Naive thymus-derived CD4-positive, alpha-beta T cell (primary cell): ENCODE measurements at places on chromosomes 6 and 20. TPM values are rescaled to one million over a fixed set of nuclear protein-coding genes. Genes with fewer than 3 reads are reported as not detected.
A peak's percentile ranks its signal among the peaks of the same experiment; 100 is the strongest.

Gene LST1
- 15.1 TPM for total RNA-seq

Gene ZNF341
- 6.0 and 6.1 TPM in 2 replicates for total RNA-seq

Gene COQ3
- total RNA-seq, result 2.2 TPM

Gene TCF21
- not detected for total RNA-seq

Gene CST1
- not detected in 2 replicates for total RNA-seq

Gene PERP
- 1.0 TPM for total RNA-seq

Gene SIGLEC1
- total RNA-seq, result 2.1 TPM

Gene RGS19
- total RNA-seq, result 23.6 TPM

Gene RAET1G
- total RNA-seq, result not detected

Gene ZNF165
- 0.18 and 0.41 TPM in 2 replicates for total RNA-seq

Gene TDP2
- 69.7 TPM for total RNA-seq

- no peaks in the 10 kb centered on the region for H3K36me3 ChIP-seq
- no peak overlapping the region for H3K4me3 ChIP-seq
- H3K27me3 ChIP-seq, result no peaks in the 10 kb centered on the region
- no peak overlapping the region for H3K27ac ChIP-seq
- H3K4me1 ChIP-seq, result no peaks in the 10 kb centered on the region
Measured at GRCh38 chr6:51618563-51618962, 468.9 kb downstream of the PKHD1 start.

DNA sequence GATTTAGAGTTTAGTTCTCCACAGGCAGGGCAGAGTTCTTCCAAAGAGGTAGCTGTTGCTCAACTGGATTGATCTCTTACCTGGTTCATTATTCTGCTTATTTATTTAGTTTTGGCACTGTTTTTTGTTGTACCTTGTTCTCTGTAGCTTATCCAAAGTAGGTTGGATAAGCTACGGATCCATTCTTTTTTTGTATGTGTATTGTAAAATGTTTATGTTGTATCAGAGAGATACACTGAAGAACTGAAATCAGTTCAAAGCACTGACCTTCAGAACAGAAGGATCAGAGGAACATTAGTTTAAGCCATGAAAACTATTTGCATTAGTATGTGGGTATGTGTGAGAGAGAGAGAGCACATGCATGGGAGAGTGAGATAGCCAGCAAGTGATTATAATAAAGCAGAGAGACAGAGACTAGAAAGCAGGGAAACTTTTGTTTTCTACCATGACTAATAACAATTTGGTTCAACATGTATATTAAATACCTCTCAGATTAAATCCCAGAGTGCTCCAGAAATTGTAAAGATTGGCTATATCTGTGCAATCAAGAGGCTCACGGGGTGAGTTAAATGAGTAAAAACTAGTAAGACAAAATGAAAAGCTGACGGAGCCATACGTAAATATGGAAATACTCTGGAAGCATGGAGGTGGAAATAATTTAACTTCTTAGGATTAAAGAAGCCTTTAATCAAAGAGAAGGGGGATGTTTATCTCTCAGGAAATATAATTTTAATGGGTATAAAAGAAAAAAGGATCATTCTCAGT, 40.2 kb downstream of the ITCH start:
- H3K4me3 ChIP-seq, result no peak overlapping the region
- no peaks in the 10 kb centered on the region for H3K36me3 ChIP-seq
- DNase-seq, result no peak
- H3K27me3 ChIP-seq, result no peaks in the 10 kb centered on the region
- H3K4me1 ChIP-seq, result peaks cover 28% of the 10 kb centered on the region

DNA sequence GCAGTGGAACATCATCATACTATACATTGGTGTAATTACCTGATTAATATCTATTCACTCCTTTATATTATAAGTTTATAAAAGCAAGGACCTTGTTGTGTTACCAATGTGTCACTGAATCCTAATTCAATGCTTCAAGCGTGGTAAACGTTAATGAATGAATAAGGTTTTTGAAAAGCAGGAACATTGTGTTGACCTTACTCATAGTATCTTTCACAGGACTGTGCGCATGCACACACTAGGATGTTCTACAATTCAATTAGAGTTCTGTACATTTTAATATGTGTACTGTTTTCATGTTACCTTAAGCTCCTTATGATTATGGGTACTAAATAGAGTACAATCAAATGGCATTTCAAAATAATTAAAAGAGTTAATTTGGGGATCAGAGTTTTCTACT, 578.5 kb downstream of the BMP2 start:
- no peak overlapping the region for H3K27ac ChIP-seq
- no peak for DNase-seq
- H3K27me3 ChIP-seq, result no peaks in the 10 kb centered on the region
- H3K4me1 ChIP-seq, result no peaks in the 10 kb centered on the region

DNA sequence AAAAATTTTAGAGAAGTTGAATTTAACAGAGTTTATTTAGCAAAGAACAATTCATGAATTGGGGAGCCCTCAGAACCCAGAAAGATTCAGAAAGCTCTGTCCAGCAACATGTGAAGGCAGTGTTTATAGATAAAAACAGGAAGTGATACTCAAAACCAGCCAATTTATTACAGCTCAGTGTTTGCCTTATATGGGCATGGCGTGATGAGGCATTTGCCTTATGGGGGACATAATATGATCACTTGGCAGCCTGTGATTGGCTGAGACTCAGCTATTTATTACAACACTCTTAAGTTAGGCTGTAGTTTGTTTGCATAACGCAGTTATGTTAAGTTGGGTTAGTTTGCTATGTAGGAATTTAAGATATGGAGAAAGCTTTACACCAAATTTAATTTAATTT, 11.5 kb downstream of the HLA-DPA1 start:
- no peak for DNase-seq
- no peaks in the 10 kb centered on the region for H3K36me3 ChIP-seq
- no peaks in the 10 kb centered on the region for H3K27me3 ChIP-seq

DNA sequence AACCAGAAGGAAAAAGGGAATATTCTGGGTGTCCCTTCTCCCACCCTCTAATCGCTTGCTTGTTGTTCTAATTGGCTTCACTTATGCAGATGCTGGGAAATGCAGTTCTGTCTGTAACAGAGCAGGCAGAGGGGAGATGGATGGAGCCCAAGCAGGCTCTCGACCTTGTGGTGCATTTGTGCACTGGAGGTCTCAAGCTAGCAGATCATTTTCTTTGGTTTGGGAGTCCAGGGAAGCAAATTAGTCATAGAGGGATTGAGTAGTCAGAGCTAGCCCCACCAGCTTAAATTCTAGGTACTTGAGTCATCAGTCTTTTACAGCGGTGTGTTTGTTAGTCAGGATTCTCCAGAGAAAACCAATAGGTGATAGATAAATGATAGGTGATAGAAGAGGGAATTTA, 234.7 kb upstream of the ECI2 start:
- H3K4me1 ChIP-seq, result no peaks in the 10 kb centered on the region
- H3K27ac ChIP-seq, result no peak overlapping the region

- H3K27me3 ChIP-seq, result no peaks in the 10 kb centered on the region
- H3K4me3 ChIP-seq, result no peak overlapping the region
- DNase-seq, result no peak
- no peaks in the 10 kb centered on the region for H3K36me3 ChIP-seq
- H3K27ac ChIP-seq, result no peak overlapping the region
Measured at GRCh38 chr6:93213028-93213427, 206.3 kb downstream of the EPHA7 start.

DNA sequence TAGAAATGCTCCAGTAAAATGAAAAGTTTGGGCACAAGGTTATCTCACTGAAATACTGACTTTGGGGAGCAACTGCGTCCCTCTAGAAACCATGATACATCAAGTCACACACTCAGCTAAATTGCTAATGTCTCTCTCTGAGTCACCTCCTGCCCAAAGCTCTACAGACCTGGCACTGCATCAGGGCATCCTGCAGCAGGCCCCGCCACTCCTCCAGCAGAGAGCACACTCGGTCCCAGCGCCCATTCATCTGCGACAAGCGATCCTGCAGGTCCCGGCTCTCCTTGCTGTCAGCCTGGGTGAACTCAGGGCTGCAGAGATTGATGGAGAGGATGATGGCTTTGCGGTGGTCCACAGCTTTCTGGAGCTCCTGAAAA, 329.0 kb downstream of the ESR1 start:
- no peak for DNase-seq
- peaks cover 95% of the 10 kb centered on the region for H3K36me3 ChIP-seq

- H3K27me3 ChIP-seq, result no peaks in the 10 kb centered on the region
- peaks cover 3% of the 10 kb centered on the region for H3K4me1 ChIP-seq
- DNase-seq, result peak; percentile 42
- H3K27ac ChIP-seq, result no peak overlapping the region
Measured at GRCh38 chr6:137094411-137095008, 49.7 kb upstream of the IL20RA start.

- H3K4me1 ChIP-seq, result no peaks in the 10 kb centered on the region
- no peak for DNase-seq
- no peak overlapping the region for H3K27ac ChIP-seq
- H3K36me3 ChIP-seq, result no peaks in the 10 kb centered on the region
Measured at GRCh38 chr20:2136275-2136674, 34.6 kb downstream of the STK35 start.

GRCh38 chr20:62143957-62144825, 622 bp downstream of the SS18L1 start:
- DNase-seq, result peak; percentile 73
- H3K27me3 ChIP-seq, result no peaks in the 10 kb centered on the region
- peaks cover 12% of the 10 kb centered on the region for H3K36me3 ChIP-seq
- H3K4me1 ChIP-seq, result peaks cover 28% of the 10 kb centered on the region
- peak overlapping the region; percentile 65 for H3K4me3 ChIP-seq
- peak overlapping the region; percentile 75 for H3K27ac ChIP-seq

GRCh38 chr20:61764471-61765025, 301.1 kb downstream of the TAF4 start:
- H3K27me3 ChIP-seq, result no peaks in the 10 kb centered on the region
- no peaks in the 10 kb centered on the region for H3K36me3 ChIP-seq
- H3K4me3 ChIP-seq, result no peak overlapping the region
- H3K27ac ChIP-seq, result no peak overlapping the region
- H3K4me1 ChIP-seq, result no peaks in the 10 kb centered on the region
- DNase-seq, result no peak

- no peak overlapping the region for H3K27ac ChIP-seq
- H3K36me3 ChIP-seq, result no peaks in the 10 kb centered on the region
- H3K27me3 ChIP-seq, result no peaks in the 10 kb centered on the region
- peaks cover 12% of the 10 kb centered on the region for H3K4me1 ChIP-seq
- no peak overlapping the region for H3K4me3 ChIP-seq
Measured at GRCh38 chr6:13273931-13274706, 54.2 kb downstream of the TBC1D7 start.

GRCh38 chr20:60543598-60543997, 585.4 kb downstream of the CDH26 start:
- no peak overlapping the region for H3K27ac ChIP-seq
- no peaks in the 10 kb centered on the region for H3K4me1 ChIP-seq
- DNase-seq, result no peak
- no peaks in the 10 kb centered on the region for H3K27me3 ChIP-seq

DNA sequence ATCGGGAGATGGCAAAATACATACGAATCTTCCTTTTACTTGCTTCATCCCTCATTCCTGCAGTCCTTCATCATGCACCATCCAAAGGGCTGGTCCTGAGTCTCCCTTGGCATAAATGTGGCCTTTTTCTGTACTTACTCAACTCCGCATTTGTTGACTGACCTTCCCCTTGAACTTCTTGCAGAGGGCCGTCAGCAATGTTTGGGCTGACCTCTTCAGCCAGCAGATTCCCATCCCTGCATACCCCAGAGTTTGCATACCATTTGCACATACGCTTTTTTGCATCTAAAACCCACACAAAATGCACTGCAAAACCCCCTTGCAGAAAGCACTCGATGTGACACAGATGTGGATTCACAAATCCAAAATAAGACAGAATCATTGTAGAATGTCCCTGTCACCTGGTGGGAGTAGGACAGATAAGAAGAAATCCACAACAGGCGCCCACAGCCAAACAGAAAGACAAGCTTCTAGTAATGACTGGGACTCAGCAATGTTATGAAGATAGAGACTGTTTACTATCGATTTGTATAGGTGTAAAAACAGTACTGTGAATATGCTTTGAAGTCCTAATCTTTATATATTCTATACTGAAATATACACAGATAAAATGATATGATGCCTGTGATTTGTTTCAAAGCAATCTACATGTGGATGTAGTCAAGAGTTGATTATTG, 45.8 kb downstream of the TBC1D7 start:
- DNase-seq, result no peak
- no peaks in the 10 kb centered on the region for H3K27me3 ChIP-seq
- no peak overlapping the region for H3K27ac ChIP-seq
- no peaks in the 10 kb centered on the region for H3K36me3 ChIP-seq
- no peak overlapping the region for H3K4me3 ChIP-seq

DNA sequence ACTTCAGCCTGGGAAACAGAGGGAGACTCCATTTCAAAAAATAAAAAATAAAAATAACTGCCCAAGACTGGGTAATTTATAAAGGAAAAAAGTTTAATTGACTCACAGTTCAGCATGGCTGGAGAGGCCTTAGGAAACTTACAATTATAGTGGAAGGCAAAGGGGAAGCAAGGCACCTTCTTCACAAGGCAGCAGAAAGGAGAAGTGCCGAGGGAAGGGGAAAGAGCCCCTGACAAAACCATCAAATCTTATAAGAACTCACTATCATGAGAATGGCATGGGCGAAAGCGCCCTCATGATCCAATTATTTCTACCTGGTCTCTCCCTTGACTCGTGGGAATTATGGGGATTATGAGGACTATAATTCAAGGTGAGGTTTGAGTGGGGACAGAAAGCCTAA, 95.5 kb upstream of the LGSN start:
- H3K27me3 ChIP-seq, result no peaks in the 10 kb centered on the region
- H3K36me3 ChIP-seq, result no peaks in the 10 kb centered on the region
- H3K27ac ChIP-seq, result no peak overlapping the region
- DNase-seq, result no peak
- no peak overlapping the region for H3K4me3 ChIP-seq
- no peaks in the 10 kb centered on the region for H3K4me1 ChIP-seq

DNA sequence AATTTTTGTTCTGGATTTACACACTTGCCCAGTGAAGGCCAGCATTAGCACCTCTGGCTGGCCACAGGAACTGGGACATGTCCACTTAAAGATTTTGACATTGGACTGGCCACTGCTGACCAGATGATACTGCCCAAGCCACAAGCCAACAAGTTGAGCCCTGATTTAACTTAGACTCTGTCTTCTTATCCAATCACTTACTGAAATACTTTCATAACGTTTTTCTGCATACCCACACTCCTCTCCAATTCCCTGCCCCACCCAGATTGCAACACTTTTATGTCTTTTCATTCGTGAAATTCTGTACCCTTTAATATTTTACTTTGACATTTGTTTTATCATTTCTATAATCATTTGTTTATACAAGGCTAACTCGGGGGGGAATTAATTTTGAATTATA, 170.3 kb upstream of the TAB2 start:
- no peaks in the 10 kb centered on the region for H3K36me3 ChIP-seq
- DNase-seq, result no peak
- peak overlapping the region; percentile 29 for H3K27ac ChIP-seq
- peaks cover 29% of the 10 kb centered on the region for H3K4me1 ChIP-seq
- no peaks in the 10 kb centered on the region for H3K27me3 ChIP-seq
- H3K4me3 ChIP-seq, result no peak overlapping the region

GRCh38 chr20:41865938-41866337, 247.8 kb upstream of the CHD6 start:
- H3K27ac ChIP-seq, result no peak overlapping the region
- no peaks in the 10 kb centered on the region for H3K36me3 ChIP-seq
- DNase-seq, result no peak
- no peaks in the 10 kb centered on the region for H3K4me1 ChIP-seq

DNA sequence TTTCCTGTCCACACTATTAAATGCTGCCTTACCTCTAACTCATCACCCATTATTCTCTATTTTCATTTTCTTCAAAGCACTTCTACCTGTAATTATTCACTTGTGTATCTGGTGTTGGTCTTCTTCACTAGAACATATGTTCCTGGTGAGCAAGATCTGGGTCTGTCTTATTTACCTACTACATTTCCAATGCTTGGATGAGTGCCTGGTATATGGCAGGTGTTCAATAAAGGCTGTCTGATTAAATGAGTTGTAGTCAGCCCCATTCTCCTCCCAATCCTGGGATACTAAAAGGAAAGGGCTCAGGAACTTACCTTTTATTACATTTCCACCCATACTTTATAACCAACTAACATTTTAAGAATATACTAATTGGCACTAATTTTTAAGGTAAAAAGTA, 61.0 kb downstream of the CEP162 start:
- H3K4me3 ChIP-seq, result no peak overlapping the region
- no peak for DNase-seq
- no peaks in the 10 kb centered on the region for H3K27me3 ChIP-seq
